ENCODE measurements at places on chromosomes 4 and X.
A peak's percentile ranks its signal among the peaks of the same experiment; 100 is the strongest.

DNA sequence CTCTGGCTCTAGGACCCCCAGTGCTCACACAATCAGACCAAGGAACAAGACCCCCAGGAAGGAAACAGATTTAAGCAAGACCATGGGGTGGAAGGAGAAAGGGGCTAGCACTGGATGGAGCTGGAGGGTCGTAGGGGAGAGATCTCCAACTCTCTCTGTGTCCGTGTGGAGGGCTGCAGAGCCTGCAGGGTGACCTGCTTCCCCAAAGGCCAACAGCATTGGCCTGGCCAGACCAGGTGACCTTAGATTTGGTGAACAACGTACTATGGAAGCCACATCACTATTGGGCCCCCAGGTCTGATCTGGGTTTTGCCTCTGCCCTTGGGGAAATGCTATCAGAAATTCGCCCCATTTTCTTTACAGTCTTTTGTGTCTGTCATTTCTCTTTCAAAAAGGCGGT lies 26.0 kb downstream of the NLGN3 start:
- no peak for DNase-seq

DNA sequence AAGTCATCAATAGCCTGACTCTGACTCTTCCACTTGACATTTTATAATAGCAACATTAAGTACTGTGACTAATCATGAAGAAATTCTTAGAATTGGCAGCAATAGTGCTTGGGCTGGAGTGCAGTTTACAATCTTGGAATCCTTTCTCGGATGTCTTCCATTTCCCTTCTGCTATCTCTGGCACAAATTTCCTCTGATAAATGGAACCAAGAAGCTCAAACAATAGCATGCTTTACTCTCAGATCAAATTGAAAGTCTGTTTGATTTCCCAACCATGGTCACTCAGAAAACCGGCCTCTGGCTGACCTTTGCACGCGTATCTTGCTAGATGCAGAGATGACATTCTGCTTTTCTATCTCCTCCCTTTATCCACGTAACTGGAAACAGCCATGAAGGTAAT lies 99.0 kb upstream of the SPANXC start:
- no peak for DNase-seq

DNA sequence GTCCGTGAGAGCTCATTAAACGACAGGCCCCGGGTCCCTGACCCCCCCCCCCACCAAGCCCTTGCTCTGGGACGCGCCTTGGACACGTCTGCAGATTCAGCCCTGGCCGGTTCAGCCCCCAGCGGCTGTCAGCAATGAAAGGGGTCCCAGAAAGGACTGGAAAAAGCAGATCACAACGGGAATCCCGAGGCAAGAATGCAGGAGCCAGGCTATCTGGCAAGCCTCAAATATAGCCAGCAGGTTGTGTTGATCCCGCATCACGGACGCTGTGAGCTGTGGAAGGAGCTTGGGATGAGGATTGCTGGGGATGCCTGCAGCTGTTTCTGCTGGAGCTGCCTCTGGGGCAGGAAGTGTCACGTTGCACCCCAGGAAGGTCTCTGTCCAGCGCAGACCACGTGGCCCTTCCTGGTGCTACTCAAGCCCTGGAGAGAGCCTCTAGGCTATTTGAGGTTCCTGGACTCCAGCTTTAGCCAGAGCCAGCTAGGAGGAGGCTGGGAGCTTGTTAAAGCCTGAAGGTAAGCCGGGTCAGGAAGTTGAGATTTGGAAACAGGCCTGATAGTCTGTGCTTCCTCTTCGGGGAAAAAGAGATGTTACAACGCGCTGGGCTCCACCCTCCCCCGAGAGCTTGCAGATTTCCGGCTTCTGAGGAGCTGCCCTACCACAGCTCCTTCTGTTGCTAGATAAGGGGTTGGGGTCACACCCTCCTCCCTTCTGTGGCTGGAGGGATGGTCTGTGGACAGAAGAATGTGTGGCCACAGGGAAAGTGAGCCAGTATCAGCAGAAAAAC lies 19.3 kb upstream of the CSF2RA start:
- DNase-seq, result peak; percentile 23

GRCh38 chr4:169079942-169080827 lies 70.1 kb upstream of the CBR4 start:
- no peak for DNase-seq

GRCh38 chr4:6250235-6250983 lies 19.2 kb upstream of the WFS1 start:
- DNase-seq, result no peak

DNA sequence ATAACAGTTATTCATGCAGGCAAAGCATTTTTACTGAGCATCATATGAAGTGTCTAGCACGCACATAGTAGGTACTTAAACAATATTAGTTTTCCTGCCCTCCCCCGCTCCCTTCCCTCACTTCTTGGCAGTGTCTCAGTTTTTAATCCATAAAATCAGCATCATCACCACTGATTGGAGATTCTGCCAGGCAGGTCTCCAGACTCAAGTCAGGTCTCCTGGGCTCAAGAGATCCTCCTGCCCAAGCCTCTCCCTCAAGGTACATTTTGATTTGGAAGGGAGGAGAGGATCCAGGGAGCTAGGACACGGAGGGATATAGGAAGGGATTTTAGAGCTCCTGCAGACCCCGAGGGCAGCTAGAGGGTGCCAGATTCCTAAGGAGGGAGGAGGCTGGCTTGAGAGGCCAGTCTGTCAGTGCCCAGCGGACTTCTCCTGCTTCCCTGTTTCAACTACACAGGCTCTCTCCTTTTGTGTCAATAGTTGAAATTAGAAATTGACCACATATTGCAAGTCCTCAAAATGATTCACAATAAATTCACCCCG lies 4.4 kb upstream of the FAT1 start:
- no peak for DNase-seq

DNA sequence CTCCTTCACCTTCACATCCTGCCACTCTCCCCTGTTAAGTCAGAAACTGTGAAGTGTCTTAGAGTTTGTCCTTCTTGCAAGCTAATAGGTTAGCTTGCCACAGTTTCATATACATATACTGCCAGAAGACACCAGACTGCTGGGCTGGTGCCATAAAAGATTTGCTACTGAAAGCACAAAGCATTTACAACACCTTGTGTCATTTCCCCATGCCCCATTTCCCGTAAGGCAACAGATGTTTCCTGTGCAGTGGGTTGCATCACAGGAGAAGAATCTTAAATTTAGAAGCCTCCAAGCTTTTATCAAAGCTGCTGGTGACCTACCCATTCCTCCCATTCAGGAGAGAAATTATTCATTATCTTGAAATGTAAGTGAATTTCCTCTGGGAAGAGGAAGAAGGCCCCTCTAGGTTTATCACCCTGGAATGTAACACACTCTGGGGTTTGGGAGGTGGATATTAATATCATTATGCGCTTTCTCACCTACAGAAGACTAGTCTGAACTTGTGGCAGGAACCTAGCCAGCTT lies 34.5 kb upstream of the RAB33B start:
- no peak for DNase-seq

- DNase-seq, result no peak
Measured at GRCh38 chr4:4592414-4592813, 50.6 kb upstream of the STX18 start.

GRCh38 chr4:105496899-105497298 lies 23.0 kb upstream of the PPA2 start:
- DNase-seq, result no peak

GRCh38 chrX:44106864-44107263 lies 133.7 kb upstream of the NDP start:
- DNase-seq, result no peak

DNA sequence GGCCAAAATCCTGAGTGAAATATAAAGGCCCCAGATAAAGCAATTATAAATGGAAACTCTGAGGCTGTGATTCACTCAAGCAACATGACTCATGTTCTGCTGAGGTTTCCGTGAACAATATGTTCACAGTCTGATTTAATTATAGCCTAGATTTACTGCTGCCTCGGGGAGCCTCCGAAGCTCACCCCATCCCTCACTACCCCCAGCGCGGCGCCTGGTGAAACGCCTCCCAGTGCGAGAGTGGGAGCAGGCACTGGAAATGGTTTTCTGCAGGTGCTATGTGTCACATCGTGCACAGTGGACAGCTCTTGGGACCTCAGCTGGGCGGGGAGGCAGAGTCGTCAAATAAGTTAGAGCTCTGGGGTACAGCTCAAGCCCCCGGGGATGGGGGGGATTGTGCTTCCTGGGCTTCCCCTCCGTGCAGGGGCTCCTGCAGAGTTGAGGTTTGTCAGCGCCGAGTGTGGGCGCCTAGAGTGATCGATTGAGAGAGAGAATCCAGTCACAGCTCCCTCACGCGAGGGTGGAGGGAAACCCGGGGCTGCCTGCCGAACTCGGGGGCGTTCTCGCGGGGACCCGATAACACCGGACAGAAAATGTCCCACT lies 110.6 kb downstream of the PHKA2 start:
- no peak for DNase-seq

- no peak for DNase-seq
Measured at GRCh38 chr4:33837043-33837838, 2407.1 kb downstream of the ARAP2 start.

DNA sequence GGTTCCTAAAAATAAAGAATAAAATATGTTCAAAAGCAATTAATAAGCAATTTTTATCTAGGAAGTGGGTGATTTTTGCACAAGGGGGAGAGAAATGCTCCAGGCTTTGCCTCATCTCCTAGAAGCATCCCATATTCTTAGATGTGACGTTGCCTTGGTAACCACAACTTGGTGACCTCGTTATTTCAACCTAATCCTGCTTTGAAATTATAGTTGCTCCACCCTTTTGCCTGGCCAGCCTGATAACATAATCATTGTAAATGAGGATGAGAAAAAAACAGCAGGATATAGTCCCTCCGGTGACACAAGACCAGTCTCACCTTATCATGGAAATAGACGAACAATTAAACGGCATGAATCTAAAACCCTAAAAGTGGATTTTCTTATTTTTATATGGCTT lies 194.4 kb downstream of the QDPR start:
- no peak for DNase-seq

GRCh38 chr4:6732441-6733357 lies 16.7 kb downstream of the BLOC1S4 start:
- DNase-seq, result no peak

- no peak for DNase-seq
Measured at GRCh38 chr4:183763990-183764754, 105.1 kb downstream of the TRAPPC11 start.

DNA sequence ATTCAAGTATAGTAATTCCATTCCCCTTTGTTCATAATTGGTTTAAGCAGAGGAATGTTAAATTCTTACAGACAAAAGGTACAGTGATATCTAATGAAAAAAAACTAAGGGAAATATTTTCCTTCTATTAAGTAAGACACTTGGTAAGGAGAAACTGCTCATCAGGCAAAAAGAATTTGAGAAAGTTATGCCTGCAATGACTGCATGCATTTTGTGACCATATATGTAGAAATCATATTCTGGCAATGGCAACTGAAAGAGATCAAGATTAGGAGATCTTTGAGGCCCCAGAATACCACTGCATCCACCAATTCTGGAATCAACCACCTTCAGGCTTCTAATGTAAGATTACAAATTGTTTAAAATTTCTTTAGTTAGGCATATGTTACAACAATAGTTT lies 364.8 kb downstream of the PCDH10 start:
- DNase-seq, result no peak

DNA sequence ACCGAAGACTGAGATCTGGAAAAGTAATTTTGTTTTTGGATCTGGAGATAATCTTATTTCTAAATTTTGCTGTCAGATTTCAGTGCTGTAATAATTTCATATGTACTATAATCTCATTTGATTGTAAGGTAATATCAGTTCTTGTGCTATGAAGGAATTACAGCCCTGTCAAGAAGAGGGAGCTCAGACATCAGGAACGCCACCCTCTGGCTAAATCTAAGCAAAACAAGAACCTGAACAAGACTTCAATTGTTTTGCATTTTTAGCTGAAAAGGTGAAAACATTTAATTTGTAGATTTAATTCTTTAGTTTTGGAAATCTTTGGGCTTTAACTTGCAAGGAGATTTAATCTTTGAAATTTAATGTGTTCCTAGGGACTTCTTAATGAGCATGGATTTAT lies 525.4 kb upstream of the HS3ST1 start:
- no peak for DNase-seq

- no peak for DNase-seq
Measured at GRCh38 chr4:67522851-67523671, 22.2 kb downstream of the CENPC start.

DNA sequence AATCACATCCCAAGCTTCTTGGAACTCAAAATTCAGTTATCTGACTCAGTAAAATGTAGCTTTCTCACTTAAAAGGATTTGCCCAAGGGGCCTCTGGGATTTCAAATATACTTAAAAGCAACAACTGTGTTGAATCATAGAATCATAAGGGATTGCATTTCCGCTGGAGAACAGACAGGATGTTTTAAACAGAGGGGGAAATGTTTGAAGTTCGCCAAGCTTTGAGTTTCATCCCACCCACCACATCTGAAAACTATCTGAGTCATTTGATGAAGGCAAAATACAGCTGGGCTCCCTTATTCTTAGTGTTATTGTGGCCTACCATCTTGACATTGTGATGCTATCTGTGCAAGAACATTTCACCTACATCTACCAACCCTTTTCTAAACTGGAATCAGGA lies 73.5 kb downstream of the PPP1R2C start:
- DNase-seq, result no peak

GRCh38 chr4:127311924-127312323 lies 320.8 kb upstream of the INTU start:
- no peak for DNase-seq

DNA sequence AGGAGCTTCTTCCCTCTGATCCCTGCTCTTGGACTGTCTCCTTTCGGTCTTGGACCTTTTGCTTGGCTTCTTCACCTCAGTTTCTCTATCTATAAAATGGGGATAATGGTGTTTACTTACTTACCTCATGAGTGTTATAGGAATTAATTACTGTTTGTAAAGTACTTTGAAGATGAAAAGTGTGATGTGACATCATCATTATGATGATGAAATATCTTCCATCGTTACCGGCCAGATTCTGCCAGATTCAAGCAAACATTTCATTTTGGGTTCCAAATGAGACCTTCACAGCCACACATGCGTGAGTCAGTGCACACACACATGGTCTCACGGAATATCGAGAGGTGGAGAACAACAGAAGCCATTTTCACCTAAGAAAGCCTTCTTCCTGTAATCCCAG lies 220.1 kb upstream of the RPL34 start:
- no peak for DNase-seq

- no peak for DNase-seq
Measured at GRCh38 chrX:101605728-101606127, 12.1 kb downstream of the ARMCX6 start.

All from activated T-helper 1 cell treated with anti-CD3 and anti-CD28 coated beads, Interleukin-2, amount 50 U/mL, for 16 hours (primary cell).